ENCODE measurements at places on chromosomes 12 and 14.

- DNase-seq = no peak
Observed at GRCh38 chr12:591167-592023, 71.8 kb downstream of the NINJ2 start.

DNA sequence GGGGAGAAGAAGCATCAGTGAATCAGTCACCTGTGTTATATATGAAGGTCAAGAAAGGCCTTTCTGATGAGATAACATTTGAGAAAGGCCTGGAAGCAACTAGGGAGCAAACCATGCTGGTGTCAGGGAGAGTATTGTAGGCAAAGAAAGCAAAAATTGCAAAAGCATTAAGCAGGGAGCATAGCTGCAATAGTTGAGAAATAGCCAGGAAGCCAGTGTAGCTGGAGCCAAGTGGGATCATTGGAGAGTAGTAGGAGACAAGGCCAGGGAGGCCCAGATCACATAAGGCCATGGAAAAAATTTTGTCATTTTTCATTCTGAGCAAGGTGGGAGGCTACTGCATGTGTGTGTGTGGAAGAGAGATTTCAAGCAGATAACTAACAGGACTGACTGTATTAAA is 18.8 kb upstream of the MAGOHB start:
- DNase-seq = no peak

- no peak for DNase-seq
Observed at GRCh38 chr12:2504577-2504976, 290.2 kb upstream of the FKBP4 start.

DNA sequence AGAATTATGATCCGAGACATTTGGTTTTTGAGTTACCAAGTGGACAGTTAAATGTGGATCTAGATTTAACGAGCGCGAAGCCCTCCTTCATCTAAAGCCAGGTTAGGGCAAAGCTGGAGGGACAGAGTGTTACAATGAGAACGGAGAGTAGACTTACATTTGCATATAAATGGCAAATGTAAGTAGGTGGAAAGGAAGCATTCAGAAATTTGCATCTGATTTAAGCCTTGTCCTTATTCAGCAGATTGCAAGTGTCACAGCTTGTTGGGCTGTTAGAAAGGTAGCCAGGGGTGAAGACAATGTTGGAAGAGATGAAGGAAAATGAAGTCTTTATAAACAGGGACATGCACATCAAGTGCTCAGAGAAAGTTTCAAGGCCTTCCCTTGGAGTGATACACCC is 806.2 kb downstream of the GALC start:
- DNase-seq = no peak

GRCh38 chr12:102873077-102873476 is 44.0 kb downstream of the PAH start:
- DNase-seq = no peak

- no peak for DNase-seq
Observed at GRCh38 chr14:22379727-22380126, 209.3 kb downstream of the DAD1 start.

DNA sequence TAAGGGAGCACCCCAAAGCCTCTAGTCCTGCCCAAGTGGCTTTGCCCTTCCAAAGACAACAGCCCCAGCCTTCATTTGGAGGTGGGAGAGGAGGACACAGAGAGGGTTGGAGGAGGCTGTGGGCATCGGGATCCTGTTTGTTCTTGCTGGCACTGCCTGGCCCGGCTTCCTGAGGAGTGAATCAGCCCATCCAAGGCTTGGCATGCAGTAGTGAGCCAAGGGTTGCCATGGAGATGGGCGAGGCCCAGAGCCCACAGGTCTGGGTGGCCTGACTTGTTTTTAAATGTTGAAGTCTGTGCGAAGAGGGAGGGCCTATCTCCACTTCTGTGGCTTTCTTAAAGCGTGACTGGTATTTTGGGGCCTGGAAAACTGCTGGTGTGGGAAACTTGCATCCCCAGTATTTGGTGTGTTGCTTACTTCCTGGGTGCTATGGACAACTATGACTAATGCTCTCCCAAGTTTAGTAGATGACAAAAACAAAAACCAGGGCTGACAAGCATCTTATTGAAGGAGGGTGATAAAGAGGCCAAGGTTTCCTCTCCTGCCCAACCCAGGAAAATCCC is 15.8 kb downstream of the CD9 start:
- peak; percentile 71 for DNase-seq

DNA sequence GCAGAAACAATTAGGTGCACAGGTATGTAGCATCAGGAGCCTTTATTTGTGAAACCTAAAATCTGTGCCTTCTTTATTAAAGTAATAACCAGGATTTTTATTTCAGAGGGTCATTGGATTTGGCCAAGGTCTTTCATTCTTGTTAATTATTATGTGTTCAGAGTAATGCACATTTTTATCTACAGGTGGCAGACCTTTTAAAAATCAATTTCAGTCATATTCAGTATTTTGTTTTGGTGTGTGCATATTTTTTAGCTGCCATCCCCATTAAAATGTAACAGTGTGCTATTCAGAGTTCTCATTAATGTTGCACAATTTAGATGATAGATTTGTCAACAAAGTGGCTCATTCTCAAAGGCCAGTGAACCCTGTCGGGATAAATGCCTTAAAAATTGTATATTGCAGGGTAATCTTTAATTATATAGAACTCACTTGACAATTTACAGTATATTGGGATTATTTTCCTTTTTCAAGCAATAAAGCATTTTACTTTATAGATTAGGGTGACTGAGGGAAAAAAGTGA is 319.3 kb upstream of the SOX5 start:
- DNase-seq = no peak

GRCh38 chr14:49679271-49679670 is 8.7 kb downstream of the POLE2 start:
- DNase-seq = no peak

- no peak for DNase-seq
Observed at GRCh38 chr12:47397664-47398281, 308.1 kb downstream of the RPAP3 start.

GRCh38 chr12:108921946-108922345 is 42.1 kb downstream of the DAO start:
- no peak for DNase-seq

DNA sequence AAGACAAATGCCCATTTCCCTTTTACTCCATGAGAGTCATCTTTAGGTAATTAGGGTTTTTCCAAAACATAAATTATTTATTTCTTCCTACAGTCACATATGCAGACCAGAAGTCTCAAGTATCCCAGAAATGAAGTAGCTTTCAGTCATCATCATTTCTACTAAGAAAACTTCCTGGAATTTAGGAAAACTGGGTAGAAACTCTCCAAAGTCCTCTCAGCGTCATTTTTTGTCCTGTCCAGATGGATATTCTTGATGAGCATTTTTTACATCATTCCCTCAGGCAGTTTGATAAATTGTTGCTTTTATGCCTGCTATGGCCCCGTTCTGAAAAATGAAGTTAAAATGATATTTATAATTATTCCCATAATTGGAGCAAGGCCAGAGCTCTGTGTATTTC is 93.9 kb upstream of the DCN start:
- DNase-seq = no peak

DNA sequence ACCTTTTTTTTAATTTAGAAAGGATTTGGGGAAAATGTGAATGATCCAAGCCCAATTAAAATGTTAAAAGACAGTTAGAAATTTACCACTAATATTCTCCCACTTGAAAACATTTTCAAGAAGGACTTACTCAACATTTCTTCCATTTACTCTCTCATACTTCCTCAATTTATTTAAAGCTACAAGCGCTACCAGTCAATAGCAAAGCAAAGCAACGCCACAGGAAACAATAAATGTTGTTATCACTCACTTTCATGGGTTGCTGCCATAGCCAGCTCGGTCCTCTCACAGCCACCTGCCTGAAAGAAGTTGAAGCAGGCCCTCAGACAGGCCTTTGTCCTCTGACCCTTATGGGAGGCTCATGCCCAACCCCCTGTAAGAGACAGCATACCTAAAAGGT is 6.0 kb upstream of the SOS2 start:
- no peak for DNase-seq

DNA sequence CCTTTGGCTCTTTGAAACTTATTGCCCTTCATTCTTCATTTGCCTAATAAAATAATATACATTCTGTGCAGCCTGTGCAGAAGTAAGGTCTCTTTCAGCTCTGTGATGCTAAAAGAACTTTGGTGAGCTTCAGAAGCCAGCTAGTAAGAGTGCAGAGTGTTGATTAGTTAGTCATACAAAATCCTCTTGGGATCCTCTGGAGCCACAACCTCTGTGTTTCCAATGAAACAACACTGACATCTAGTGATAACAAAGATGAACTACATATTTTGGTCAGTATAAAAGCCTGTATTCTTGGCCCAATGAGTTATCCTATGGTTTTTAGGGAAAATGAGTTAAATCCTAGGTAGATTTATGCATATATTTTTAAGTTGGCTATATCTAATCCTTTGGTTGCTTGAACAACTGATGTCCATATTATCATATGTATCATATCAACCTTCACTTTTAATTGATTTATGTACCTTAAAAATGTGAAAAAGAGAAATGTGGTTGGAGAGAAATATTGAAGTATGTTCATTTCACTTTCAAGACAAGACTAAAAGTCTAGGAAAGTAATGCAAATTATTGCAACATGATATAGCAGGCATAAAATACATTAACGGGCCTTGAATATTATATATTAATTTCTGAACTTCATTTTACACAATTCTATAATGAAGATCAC is 158.4 kb downstream of the KLHL28 start:
- peak; percentile 41 for DNase-seq

GRCh38 chr14:99133636-99134515 is 138.1 kb downstream of the BCL11B start:
- no peak for DNase-seq

- no peak for DNase-seq
Observed at GRCh38 chr14:61437381-61437780, 116.0 kb downstream of the PRKCH start.

- no peak for DNase-seq
Observed at GRCh38 chr12:132806857-132807256, 21.8 kb downstream of the GOLGA3 start.

- no peak for DNase-seq
Observed at GRCh38 chr14:101992708-101993107, 28.3 kb downstream of the DYNC1H1 start.

DNA sequence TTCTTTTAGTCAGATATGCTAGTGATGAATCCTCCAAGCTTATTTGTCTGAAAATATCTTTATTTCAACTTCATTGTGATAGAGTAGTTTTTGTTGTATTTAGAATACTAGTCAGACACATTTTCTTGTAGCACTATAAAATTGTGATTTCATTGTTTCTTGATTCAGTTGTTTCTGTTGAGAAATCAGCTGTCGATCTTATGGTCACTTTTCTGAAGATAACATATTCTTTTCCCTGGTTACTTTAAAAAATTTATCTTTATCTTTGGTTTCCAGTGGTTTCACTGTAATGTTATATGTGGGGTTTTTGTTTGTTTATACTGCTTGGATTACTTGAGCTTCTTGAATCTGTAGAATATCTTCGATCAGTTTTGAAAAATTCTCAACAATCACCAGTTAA is 426.1 kb downstream of the SOX5 start:
- DNase-seq = no peak

DNA sequence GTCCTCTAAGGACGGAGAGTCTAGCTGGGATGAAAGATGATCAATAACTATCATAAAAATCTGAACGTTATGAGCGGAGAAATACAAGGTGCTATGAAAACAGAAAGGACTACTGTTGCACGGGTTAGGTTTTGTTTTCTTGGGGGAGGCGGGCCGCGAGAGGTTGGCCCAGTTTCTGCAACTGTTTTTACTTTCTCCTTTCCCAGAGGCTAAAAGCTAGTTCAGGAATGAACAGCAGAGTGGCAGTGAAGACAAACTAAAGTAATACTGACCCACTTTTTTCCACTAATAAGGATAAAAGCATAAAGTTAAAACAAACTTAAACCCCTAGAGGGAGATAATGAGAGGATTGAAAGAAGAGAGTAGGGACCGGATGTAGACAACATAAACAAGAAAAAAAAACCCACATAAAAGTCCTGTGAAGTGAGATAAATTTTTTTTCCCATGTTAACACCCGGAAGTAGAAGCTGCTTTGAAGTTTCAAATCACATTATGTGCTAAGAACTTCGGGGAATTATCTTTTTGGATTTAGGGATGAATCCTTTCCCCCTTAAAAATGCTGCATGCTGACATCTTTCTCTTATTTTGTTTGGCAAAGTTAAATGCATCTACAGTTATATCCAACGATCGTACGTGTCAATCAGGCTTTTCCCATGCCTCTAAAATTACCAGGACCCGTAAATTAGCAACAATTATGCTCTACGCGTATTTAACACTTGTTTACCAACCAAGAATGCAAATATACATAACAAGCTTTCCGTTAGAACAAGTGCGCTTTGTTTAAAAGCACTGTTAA is 1.0 kb upstream of the CDK17 start:
- peak; percentile 77 for DNase-seq

DNA sequence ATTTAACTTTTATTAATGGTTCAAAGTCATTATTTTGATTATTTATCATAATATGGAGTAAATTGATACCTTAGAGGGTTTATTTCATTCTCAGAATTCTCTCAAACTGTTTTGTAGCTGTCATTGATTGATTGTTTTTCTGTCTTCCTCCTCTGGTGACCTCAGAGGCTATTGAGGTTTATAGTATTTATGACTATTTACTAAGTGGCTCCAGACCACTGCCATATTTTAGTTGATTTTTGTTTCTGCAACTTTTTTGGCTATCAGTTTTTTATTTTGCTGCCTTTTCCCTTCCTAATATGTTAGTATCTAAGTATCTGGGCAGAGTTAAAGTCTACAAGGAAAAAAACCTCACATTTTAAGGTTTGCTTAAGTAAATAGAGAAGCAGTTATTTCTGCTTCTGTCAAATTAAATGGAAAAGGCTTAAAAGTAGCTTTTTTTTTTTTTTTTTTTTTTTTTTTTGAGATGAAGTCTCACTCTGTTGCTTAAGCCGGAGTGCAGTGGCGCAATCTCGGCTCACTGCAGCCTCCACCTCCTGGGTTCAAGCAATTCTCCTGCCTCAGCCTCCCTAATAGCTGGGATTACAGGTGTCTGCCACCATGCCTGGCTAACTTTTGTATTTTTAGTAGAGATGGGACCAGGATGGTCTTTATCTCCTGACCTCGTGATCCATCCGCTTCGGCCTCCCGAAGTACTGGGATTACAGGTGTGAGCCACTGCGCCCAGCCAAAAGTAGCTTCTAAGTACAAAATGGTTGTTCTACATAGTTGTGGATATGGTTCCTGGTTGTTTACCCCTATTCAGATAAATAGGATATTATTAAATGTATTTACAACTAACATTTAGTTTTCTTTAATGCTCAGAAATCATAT is 8.2 kb downstream of the MDM2 start:
- no peak for DNase-seq
